ENCODE measurements at places on chromosomes 4 and X.

GRCh38 chr4:5824635-5825034 is 68.3 kb downstream of the CRMP1 start:
- no peak for DNase-seq

DNA sequence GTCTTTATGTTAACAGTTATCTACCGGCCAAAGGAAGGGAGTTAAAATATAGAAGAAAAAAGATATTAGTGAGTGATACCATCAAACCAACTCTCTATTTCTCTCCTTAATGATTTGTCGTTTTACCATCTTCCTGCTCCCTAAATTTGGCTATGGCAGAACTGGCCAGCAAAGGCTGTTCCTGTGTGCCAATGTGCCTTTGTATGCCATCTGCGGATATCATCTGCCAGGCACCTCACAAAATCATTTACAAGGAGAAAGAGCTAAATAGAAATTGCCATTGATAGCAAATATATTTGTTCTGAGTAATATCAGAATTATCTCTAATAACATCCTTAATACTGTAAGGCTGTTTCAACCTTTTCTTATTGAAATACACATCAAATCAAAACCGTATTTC is 22.4 kb downstream of the GPM6A start:
- no peak for DNase-seq

DNA sequence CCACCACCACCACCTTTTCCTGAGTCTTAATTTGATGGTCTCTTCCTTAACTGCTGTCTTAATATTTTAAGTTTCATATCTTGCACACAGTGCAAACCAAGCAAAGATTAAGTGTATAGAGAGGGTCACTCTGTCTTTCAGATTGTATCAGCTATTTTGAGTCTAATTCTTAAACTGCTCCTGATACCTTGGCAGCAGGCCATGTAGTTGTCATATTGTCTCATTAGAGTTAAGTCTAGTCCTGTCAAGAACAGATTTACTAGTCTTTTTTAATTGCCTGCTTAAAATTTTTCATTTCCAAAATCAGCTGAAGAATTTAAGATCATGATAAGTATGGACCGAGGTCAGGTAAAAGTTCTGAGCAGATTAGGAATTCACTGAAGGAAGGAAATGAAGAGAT is 51.5 kb downstream of the FHIP1A start:
- no peak for DNase-seq

DNA sequence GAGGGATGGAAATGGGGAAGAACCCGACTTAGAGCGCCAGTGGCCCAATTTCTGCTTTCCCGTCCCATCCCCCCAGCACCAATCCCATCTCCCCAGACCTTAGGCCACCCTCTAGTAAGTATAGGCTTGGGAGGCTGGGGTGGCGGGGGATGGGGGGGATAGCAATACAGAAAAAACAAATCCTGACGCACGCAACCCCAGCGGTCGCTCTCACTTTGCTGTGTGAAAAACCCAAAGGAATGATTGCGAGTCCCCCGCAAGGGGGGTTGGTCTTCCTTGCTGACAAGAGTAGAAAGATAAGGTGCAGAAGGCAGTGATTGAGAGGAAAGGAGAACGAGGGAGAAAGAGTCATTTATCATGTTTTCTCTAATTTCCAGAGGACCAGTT is 863 bp downstream of the CPE start:
- no peak for DNase-seq

DNA sequence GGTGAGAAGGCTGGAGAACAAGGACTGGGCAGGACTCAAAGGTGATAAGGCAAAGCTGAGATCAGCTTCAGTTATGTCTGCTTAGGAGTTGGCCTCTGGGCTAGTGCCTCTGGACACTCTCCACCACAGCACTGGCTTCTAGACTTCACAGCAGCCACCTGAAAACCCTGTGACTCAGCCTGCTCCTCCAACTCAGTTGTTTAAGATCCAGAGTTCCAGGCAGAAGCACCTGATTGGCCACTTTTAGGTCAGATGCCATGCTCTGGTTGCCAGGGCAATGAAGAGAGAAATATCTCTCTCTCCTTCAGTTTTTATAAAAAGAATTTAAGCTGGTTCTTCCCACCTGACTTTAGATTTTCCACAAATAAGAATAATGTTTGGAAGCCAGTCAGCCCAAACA is 47.9 kb upstream of the BLTP1 start:
- no peak for DNase-seq

DNA sequence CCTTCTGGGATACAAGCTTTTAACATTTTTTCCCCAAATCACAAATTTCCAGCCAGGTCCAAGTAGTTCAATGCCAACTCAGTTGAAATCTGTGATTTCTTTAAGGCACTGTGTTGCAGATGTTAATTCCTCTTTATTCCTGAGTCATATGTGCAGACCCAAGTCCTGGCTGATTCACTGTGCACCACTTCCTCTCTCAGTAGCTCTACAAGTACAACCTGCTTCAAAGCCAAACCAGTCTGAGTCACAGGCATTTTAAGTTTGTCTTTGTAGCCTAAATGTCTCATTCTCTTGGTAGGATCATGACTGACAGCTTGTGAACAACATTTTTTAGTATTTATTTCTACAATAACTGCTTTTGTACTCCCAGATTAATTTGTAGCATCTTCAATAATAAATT is 165.6 kb upstream of the S100G start:
- peak; percentile 37 for DNase-seq

- DNase-seq = no peak
Observed at GRCh38 chr4:104878936-104879335, 267.7 kb upstream of the TET2 start.

- DNase-seq = no peak
Observed at GRCh38 chr4:184315675-184316359, 98.1 kb upstream of the ENPP6 start.

DNA sequence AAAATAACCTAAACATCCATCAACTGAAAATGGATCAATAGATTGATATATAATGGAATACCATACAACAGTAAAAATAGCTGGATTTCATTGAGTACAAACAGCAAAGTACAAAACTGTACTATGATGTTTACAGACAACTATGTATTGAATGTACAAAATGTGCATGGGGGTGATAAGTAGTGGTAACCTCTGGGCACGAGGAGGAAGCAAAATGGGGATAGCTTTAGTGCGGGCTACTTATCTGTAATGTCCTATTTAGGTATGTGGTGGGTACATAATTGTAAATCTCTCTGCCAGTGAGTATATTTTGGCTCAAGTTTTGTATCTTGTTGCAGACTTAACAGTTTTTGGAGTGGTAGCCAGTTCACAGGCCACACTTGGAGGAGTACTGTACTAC is 123.6 kb downstream of the STAG2 start:
- DNase-seq = no peak

- no peak for DNase-seq
Observed at GRCh38 chrX:25175743-25176142, 160.0 kb upstream of the ARX start.

All from CD4-positive, alpha-beta T cell treated with Interleukin-4 for 4 hours (primary cell).